ENCODE measurements at places on chromosomes 3 and 15. TPM values are rescaled to one million over a fixed set of nuclear protein-coding genes. Genes with fewer than 3 reads are reported as not detected.

GRCh38 chr15:42427429-42428223, 63.3 kb downstream of the ZNF106 start:
- DNase-seq: no peak

DNA sequence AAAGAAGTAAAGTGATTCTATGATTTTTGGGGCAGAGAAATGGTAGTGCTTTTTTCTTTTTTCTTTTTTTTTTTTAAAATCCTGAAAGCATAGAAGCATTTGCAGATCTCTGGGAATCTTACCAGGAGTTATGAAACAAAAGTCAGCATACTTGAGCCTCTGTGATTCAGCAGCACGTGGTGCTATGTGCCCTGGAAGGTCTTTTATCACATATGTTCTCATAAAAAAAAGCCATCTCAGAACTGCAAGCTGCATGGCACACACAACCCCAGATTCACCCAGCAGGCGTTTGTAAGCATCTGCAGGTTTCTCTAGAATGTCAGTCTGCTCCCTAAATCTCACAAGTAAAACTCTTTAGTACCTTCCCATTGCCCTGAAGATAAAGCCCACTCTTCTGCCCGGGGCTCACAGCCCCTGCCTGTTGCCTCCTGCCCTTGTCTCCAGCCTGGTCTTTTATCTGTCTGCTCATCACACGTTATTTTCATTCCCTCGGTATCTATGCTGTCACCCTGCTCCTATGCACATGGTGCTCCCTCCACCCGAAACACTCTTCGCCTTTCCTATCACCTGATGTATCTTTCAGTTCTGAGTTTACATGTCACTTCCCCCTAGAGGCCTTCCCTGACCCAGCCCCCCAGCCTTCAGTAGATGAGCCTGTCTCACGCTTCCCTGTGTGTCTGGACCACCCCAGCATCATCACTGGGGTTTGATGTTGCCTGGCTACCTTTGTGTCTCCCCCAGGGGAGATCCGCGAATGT, 72.4 kb downstream of the CHDH start:
- no peak for DNase-seq

GRCh38 chr15:76321602-76322001, 10.3 kb upstream of the ETFA start:
- no peak for DNase-seq

DNA sequence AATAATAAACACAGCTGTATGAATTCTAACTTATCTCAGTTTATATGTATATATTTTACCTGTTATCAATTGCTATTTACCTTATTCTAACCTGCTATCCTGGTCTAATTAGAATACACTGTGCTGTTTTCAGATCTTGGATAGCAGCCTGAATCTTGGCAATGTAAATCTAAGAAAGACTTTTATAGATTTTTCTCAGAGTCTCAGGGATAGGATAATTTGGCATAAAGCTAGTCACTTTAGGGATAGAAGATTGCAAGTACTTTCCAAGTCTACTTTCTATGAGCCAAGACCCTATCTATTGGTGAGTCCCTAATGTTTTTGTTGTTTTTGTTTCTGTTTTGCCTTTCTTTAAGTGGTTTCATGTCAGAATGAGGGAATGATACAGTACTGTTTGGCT, 695.7 kb downstream of the NAALADL2 start:
- DNase-seq: no peak

Gene PPARG
- 0.62 TPM for total RNA-seq

Data from H7 (cell line).